Substantia nigra (tissue), 51 donors: ENCODE measurements at places on chromosomes 3 and 15.

GRCh38 chr3:165549037-165549436 lies 288.2 kb downstream of the BCHE start:
- no peak for DNase-seq

DNA sequence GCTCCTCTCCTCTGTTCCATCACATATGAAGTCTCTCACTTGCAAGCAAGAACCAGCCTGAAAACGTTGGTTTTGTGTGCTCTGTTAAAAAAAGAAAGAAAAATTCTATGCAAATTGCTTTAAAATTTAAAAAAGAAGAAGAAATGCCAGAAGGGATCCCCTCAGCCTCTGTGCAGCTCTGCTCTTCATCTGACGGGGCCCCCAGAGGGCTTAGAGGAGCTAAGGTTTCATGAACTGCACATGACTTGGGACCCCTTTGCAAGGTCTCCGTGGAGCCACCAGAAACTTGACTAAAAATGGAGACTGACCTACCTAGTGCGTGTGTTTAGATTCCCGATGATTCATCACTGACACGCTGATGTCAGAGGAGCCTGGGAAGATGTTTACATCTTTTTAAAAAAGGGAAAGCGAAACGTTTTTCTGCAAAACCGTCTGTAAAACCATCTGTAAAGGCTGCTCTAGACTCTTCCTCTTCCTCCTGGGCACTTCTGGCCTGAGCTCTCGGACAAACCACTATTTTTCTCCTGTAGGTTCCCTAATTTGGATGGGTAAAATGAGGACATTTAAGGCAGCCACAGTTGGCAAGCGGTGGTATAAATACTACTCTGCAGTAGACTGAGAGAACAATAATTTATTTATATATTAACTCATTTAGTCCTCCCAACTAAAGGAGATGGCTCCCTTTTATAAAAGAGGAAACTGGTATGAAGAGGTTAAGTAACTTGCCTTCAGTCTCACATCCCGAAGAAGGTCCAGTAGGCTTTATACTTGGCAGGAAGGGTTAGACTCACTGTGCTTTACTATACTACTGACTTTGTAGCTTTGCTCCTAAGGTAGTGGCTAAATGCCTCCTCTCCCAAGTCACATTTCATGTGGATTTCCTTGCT lies 67.2 kb upstream of the POLG start:
- DNase-seq: no peak

DNA sequence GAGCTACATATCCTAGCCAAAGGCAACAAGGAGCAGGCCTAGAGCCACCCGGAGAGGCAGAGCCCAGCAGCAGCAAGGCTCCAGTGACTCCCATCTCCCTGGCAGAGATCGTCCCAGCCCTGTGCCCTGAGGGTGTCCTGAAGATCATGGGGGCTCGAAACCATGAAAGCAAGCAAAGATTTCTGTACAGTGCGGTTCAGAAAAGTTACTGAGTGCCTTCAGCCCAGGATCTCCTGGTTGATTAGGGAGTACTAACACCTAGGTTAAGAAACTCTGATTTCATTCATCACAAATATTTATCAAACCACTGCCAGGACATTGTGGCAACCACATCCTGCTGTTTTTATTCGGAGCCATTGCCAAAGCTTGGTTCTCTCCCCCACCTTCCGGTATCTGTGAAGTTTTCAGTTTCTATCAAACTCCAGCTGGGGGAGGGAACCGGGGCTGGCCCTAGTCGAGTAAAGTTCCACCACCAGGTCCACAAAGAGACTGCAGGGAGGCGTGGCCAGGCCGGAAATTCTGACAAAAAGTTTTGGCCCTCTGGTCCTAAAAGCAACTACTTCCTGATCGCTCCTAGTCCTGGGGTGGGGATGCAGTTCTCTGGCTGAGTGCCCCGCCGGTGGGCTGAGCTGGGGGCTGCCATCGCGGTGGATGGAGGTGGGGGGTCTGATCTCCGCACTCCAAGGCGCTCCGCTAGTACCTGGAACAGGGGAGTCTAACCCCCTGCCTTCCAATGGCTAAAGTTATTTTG lies 1.2 kb downstream of the RAB43 start:
- DNase-seq: no peak

DNA sequence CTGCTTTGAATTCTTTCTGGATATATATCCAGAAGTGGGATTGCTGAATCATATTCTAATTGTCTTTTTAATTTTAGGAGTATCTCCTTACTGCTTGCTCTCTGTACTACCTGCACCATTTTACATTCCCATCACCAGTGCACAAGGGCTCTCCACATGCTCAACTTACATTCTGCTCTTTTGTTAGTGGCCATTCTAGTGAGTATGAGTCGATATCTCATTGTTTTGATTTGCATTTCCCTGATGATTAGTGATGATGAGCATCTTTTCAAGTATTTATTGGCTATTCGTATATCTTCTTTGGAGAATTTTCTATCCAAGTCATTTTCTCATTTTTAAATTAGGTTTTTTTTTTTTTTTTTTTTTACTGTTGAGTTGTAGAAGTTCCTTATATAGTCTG lies 29.5 kb downstream of the PFN2 start:
- DNase-seq: no peak

DNA sequence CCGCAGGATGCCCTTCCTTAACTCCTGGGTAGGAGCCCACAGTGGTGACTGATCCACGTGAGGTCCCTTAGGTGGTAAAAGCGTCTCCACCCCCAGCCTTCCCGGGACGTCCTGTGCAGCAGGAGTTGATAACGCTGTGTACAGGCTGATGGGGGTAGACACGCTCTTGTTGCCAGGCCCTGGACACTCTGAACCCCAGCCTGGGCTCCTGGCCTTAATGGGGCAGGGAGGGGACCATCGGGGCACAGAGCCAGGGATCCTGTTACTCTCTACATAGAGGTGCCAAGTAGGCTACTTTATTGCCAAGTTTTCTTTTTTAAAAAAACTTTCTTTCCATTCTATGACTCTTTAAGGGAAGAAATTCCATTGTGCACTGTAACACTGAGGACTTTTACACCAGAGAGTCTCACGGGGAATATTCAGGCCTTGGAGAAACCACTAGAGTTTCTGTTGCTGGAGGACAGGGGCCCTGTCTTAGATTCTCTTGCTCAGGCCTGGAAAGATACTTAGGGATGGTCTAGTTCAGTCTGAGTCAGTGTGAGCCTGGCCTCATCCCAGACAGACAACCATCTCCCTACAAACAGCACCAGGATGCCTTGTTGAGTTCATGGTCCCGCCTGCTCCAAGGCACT lies 104.3 kb upstream of the RNU6-1 start:
- DNase-seq: no peak

GRCh38 chr3:46127503-46127902 lies 80.6 kb downstream of the CCR1 start:
- DNase-seq: no peak

GRCh38 chr3:183701744-183702143 lies 4.1 kb downstream of the YEATS2 start:
- no peak for DNase-seq

GRCh38 chr3:14324224-14324944 lies 78.0 kb upstream of the SLC6A6 start:
- DNase-seq: no peak

DNA sequence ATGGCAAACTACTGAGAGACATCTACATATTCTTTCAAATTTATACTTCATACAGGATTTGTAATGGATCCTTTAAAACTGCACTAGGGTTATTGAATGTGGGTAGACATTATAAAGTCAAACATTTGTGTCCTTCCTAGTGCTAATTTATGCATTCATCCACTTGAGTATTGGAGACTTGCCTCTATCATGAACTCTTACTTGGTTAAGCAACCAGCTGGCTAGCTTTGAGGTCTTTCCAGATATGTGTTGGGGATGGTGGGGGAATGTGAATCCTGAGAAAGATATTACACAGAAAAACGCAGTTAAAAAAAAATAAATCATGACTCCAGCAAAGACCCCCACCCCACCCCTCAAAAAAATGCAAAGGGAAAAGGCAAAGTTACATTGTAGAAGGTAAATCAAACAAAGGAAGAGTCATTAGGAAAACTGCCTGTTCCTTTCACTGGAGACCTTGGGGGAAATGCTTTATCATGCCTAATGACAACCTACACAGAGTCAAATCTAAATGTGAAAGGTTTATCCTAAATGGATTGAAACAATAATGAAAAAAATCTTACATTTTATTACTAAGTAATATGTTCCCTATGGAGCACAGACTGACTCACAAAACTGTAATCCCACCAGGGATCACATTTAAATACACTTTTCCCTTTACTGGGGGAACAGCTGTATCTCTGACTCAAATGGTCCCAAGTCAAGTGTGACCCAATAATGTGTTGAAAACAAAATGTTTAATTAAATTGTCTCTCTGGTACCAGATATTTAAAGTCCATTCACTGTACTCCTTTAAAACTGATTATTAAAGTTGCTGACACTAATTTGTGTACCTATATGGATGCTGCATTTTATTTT lies 522.3 kb downstream of the ROBO1 start:
- DNase-seq: no peak

- DNase-seq: no peak
Measured at GRCh38 chr3:3772920-3773319, 26.3 kb upstream of the LRRN1 start.

DNA sequence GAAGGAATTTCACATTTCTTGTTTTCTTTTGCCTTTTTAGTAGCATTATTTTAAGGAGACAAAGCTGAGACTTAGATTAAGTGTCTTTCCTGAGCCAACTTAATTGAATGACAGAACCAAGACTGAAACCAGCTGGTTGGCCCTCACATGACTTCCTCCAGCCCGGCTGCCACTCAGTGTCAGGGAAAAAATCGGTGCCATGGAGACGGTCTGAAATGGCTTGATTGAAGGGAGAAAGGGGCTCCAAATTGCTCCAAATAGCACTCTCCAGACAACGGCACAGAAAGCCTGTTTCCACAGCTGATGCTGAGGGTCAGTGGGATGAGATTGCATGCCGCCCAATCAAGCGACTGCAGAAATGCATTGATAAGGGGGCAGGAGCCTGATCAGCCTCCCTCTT lies 475.2 kb upstream of the IL12A start:
- DNase-seq: no peak

GRCh38 chr3:172289583-172289982 lies 158.7 kb downstream of the GHSR start:
- DNase-seq: no peak

- no peak for DNase-seq
Measured at GRCh38 chr15:89087161-89087829, 961 bp upstream of the ABHD2 start.

DNA sequence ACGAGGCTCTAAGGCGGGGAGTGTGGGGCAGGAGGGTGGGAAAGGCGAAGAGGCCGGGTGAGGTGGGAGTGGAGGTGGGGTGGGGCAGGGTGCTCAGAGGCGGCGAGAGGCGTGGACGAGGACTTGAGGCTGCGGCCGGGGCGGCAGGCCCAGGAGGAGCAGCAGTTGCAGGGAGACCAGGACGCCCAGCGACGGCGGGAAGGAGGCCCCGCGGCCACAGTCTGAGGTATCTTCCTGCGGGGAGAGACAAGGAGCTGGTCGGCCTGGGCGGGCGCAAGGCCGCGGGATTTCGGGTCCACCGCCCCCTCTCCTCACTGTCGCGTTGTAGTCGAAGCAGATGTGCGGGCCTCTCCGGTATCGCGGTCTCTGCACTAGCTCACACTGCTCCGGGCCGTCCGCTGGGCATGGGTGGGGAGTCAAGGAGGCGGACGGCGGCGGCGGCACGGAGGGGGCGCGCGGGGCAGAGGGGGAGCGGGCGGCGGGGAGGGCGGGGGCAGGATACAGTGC lies 5.3 kb upstream of the TMEM115 start:
- no peak for DNase-seq

GRCh38 chr3:177338697-177339219 lies 141.5 kb upstream of the TBL1XR1 start:
- DNase-seq: no peak

DNA sequence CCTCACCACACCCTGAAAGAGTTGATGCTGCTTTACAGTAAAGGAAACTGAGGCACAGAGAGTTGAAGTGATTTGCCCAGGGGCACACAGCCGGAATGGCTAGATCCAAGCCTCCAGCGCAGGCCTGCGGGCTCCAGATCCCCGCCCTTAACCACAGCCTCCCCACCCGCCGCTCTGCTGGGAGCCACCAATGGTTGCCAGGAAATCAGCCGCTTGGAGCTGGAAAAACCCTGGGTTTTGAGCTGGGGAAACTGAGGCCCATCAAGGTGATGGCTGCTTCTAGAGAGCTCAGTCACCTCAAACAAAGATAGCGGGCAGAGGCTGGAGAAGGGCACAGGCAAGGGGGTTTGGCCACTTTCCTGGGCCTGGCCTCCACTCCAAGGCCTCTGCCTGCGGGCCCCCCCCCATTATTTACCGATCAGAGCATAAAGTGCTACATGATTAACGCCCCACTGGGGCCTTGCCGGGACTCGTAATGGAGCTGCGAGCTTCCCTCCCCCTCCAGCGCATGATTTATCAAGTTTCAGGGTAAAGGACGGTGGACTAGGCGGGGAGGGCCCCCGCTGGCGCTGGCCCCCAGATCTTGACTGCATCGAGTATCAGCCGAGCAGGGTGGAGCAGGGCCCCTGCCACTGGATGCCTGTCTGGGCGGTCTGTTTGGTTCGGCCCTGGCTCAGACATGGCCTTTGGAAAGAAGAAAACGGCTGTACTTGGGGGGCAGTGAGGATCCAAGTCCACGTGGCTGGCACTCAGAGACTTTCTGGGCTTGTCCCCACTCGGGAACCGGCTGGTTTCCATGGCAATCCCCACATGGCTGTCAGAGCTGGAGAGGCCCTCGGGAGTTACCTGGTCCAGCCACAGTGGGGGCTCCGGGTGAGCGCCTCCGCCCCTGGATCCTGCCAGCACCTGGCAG lies 9.1 kb downstream of the PLXND1 start:
- peak; percentile 57 for DNase-seq

- DNase-seq: no peak
Measured at GRCh38 chr3:101229681-101230080, 90.7 kb downstream of the IMPG2 start.
